OCI-LY7 (cell line): ENCODE measurements at places on chromosomes 12 and 14.

DNA sequence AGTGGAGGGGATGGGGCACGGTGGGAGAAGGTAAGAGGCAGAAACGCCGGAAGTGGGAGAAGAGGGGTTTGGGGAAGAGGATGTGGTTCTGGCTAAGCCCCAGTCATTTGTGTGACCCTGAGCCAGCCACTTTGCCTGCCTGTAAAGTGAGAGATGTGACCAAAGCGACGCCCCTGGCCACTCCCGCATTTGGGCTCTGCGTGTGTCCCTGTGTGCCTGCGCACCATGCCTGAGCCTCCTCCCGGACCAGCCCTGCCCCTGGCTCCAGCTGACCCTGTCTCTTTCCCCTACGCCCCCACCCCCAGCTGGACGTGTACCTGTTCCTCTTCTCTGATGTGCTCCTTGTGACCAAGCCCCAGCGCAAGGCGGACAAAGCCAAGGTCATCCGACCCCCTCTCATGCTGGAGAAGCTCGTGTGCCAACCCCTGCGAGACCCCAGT lies 8.0 kb downstream of the PLEKHG6 start:
- no peak for DNase-seq

- no peak for DNase-seq
These were observed 31.5 kb upstream of the ANO6 start for GRCh38 chr12:45184147-45184963.

- no peak for DNase-seq
These were observed 16.4 kb downstream of the MLXIP start for GRCh38 chr12:122094735-122095631.

GRCh38 chr14:60819575-60819974 lies 85.0 kb downstream of the MNAT1 start:
- DNase-seq = no peak

GRCh38 chr12:71797531-71797930 lies 42.0 kb upstream of the TBC1D15 start:
- no peak for DNase-seq

DNA sequence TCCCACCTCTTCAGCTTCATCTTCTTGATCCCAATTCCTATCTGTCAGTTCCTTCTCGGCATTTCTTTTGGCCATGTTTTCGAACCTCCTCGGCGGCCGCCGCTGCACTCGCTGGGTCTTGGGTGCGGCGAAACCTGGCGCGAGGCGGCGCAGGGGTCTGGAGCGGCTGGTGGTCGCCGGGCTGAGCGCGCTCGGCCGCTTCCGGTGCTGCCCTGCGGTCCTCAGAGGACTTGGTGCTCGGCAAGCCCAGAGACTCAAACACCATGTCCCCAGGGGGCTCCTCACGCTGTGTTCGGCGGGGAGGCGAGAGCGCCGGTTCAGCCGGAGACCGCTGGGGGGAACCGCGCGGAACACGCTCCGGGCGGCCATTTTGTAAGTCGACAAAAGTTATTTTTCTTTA lies 51.8 kb downstream of the PPP1R36 start:
- no peak for DNase-seq
